Stimulated activated CD4-positive, alpha-beta T cell treated with anti-CD3 and anti-CD28 coated beads, Interleukin-1b, Interleukin-23, amount 100 ng/mL, for 24 hours (primary cell): ENCODE measurements at places on chromosomes 1 and 21.

DNA sequence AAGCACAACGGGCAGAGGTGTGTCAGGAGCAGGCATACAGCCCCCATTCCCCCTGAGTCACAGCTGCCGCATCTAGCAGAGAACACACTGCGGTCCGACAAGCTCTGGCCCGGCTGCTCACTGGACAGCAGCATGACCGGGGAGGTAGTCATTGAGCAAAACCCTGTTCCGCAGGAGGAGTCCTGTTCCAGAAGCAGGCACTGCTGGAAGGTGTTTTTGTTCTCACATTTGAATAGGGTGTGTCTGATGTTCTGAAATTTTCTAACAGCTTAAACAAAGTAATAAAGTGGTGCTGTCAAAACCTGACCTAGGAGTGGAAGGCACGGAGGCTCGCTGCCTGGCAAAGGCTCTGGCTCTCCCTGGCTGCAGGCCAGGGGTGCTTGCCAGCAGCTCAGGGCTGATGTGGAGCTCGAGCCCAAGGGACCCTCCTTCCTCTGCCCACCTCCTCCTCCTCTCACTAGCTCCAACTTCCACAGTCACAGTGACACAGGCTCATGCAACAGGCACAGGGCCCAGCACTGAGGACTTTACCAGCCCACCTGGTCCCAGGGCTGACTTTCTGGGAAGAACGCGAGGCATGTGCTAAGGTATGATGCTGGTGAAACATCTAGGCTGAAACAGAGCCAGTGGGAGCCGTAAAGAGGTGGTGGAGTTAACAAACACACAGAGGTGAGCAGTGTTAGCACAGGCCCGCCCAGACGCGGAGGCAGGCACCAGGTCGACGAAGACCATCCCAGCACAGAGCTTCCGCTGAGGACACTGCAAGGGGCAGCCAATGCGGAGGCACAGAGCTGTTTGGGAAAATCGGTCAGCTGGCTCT, 118.6 kb upstream of the IFFO2 start:
- DNase-seq, result no peak

GRCh38 chr1:54904476-54905048, 17.6 kb upstream of the DHCR24 start:
- DNase-seq, result no peak

- no peak for DNase-seq
Measured at GRCh38 chr1:182795563-182796228, 6.1 kb downstream of the NPL start.

GRCh38 chr1:100423832-100424337, 71.6 kb downstream of the CDC14A start:
- no peak for DNase-seq

- DNase-seq, result no peak
Measured at GRCh38 chr21:29217818-29218291, 80.9 kb upstream of the BACH1 start.

GRCh38 chr1:115433483-115433882, 95.4 kb upstream of the NGF start:
- DNase-seq, result no peak

DNA sequence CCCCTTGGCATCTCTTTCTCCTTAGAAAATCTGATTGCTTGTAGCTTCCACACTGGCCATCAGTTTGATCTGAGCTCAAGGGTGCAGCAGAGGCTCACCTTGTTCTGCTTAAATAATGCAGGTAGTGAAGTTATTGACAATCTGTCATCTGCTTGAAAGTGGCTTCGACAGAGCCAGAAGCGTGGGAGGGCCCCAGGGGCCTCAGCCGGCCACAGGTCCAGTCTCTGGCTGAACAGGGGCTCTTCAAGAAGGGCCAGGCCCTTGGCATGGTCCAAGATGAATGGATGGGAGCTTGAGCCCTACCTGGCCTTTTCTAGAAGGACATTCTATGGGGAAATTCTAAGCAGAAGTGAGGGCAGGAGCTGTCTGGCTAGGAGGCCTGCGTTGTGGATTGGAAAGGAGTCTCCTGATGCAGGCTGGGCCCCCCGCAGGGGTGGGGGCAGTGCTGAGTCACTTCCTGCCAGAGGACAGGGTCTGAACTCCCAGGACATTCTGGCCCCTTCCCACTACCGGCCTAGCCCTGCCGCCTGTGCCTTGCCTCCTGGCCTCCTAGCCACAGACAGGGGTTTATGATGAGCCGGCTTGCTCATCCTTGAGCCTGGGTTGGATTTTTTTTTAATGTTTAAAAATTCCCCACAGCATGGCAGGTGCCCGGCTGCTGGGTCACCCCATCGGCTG, 162.3 kb upstream of the VAMP3 start:
- no peak for DNase-seq

DNA sequence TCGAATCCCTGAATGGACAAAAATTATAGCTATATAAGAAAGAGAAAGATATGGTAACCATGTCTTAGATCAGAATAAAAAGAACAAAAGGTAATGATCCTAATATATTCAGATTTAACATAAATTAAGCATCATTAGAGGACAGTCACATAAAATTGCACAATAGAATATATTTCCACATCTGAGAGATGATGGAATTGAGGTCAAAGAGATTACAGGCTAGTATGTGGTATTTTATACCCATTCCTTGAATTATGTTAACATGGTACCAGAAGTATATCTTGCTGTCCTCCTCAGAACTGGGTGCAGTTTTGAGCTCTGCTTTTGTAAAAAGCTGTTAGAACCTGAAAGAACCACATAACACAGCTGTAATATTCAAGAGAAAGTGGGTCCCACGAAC, 245.6 kb upstream of the HOOK1 start:
- no peak for DNase-seq

DNA sequence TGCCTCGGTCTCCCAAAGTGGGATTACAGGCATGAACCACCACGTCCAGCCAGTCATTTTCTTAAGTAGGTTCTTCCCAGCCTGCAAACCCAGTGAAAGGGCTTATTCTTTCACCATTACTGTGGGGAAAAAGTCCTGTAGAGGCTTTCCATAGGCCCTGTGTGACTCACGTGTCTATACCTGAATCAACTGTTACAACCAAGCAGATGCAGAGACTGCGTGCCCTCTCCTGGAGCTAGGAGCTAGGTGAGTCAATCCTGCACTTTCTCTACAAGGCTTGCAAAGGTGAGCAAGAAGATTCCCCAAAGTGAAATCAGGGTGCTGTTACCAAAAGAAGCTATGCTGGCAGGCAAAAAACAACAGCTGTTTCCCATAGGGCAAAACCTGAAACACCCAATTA, 13.8 kb upstream of the MPZL1 start:
- DNase-seq, result no peak

- DNase-seq, result no peak
Measured at GRCh38 chr1:43994794-43995790, 3.7 kb downstream of the CCDC24 start.

DNA sequence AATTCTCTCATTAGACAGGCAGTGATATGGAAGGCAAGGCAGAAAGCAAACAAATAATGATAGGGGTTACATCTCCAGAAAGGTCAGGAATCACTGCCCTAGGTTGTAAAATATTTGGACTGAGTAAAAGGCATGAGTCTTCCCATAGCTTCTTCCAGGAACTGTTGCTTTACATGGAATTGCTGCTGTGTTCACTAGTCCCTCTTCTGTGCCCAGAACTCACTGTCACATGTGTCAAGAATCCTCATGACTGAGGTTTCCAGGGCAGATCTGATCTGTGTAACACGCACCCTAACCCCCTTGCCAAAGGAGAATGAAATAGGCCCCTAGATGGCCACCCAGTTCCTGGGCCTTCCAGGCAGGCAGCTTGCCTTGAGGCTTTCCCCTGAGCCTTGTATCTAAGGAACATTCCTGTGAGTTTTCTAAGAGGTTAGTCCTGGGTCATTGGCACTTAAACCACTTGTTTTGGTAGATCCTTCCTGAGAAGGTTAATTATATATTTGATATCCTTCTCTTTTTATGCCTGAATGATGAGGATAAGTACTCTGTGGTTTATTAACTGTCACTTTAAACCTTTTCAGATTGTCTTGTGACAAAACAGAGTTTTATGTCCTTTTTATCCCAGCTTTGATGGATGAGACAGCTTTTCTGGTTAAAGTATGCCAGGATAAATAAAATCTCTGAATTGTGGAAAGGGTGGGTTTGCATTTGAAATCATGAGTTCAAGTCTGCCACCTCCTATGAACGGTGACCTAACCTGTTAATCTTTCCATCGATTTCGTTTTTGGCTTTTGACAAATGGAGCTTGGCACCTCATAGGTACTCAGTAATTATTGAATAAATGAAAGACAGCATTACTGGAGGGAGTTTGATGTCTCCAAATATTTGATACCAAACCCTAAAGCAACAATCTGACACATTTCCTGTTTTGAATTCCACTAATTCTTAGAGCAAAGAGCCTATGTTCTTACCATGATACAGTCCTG, 163.3 kb downstream of the DHRS3 start:
- DNase-seq, result no peak

DNA sequence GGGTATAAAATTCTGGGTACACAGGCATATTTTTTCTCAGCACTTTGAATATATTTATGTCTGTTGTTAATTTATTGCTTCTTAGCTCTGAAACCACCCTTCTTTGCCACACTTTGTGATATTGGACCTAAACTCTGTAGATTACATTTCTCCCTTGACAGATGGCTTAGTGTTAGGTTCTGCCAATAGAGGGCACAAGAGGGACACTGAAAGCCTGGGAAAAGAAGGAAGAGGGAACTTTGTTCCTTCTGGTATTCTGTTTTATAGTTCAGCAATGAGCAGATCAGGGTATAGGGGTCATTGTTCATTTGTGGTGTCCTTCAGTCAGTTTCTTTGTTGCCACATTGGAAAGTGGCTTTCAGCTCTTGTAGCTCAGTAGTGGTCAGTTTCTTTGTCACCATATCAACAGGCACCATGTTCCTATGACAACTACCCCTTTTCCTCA, 423.5 kb upstream of the PROX1 start:
- no peak for DNase-seq

DNA sequence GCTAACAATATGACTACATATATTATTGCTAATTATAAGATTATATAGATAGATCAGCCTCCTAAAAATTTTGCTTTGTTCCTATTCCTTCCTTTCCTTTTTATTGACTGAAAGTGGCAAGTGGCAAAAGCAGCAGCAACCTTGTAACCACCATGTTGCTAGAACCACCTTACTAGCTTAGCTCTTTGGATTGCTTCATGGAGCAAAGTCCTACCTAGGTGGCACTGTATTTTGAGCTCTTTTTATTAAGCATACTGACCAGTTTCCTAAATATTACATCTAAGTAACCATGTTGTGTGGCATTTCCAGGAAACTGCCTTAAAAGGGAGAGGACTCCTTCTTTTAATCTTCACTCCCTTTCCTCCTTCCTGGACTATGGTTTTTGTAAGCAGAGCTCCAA, 90.8 kb downstream of the UCHL5 start:
- DNase-seq, result no peak

DNA sequence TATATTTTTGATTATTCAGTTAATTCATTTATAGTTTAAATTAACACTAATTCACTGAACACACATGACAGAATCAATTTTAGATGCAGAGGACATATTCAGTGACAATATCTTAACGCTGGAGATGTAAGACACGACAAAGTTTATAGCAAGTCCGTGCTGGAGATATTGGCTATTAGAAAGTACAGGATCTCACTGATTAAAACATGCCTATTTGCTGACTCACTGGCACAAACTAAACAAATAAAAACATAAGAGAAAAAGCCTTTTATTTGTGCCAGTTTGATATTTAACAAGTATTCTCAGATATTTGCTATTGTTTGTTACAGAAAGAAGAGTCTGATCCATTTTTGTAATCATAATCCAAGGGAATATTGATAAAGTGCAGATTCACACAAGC, 1122.9 kb upstream of the B3GALT2 start:
- no peak for DNase-seq

GRCh38 chr1:156706657-156707416, 1.5 kb upstream of the CRABP2 start:
- no peak for DNase-seq

- no peak for DNase-seq
Measured at GRCh38 chr1:66368261-66368660, 165.7 kb upstream of the SGIP1 start.

DNA sequence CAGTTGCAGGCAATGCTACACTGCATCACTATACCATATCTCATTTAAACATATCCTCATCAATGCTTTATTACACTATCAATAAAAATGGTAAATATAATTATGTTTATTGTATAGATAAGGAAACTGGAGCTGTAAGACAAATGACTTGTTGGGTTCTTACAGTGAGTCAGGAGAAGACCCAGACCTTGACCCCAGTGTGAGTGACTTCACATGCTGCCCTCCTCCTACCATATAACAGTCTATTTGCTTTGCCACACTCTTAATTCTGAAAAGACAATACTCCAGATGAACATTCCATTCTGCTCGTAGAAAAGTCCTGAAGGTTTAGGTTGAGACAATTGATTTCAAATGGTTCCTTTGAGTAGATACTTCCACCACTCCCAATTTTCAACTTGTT, 550.5 kb downstream of the PLPP3 start:
- DNase-seq, result no peak

DNA sequence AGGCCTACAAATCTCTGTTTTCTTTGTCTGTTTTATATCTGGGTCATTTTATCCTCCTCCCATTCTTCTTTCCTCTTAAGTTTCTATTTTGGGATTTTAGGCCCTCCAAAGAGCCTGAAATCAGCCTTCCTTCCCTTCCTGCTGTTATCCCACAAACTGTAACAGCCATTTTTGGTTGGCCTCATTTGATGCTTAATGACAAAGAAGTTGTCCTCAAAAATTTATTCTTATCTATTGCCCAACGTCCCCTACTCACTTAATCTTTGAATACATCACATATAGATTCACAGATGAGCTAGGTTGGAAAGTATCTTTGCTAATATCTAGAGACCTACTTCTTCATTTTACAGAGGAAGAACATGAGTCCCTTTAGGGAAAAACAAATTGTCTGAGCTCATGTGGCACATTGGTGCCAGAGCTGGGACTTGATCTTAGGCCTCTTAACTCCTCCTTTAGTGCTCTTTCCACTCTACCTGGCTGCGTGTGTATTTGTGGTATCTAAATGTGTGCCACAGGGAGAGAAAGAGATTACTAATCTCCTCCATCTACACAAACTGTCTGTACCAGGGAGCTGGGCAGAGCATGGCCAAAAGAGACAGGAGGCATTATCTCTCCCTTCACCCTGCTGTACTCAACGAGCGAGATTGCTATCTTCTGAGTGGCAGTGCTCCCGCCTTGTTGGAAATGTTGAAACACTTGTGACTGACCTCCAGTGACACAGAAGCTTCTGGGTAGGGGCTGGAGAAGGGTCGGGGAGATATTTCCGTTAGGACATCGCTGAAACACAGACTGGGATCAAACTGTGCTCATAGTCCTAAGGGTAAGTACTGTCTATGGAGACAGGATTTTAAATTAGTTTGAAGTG, 30.1 kb downstream of the RHEX start:
- DNase-seq, result no peak

DNA sequence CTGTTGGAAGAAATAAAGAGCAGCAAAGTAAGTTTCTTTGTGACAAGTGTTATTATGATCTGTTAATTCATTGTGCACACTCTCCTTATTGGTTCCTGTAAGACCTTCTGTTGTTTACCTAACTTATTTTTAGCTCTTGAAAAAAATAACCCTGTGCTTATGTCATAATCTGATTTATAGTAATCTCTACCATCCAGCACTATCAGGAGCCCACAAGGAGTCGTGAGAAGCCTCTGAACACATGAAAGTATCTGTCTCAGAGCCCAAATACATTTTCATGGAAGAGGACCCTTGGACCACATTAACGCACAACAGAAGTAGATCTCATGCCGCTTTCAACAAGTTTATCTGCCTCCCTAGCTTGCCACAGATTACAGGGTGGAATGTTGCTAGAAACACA, 45.8 kb downstream of the CENPF start:
- DNase-seq, result no peak
